ENCODE measurements at places on chromosomes 3 and 15. TPM values are rescaled to one million over a fixed set of nuclear protein-coding genes. Genes with fewer than 3 reads are reported as not detected.
A peak's percentile ranks its signal among the peaks of the same experiment; 100 is the strongest.

DNA sequence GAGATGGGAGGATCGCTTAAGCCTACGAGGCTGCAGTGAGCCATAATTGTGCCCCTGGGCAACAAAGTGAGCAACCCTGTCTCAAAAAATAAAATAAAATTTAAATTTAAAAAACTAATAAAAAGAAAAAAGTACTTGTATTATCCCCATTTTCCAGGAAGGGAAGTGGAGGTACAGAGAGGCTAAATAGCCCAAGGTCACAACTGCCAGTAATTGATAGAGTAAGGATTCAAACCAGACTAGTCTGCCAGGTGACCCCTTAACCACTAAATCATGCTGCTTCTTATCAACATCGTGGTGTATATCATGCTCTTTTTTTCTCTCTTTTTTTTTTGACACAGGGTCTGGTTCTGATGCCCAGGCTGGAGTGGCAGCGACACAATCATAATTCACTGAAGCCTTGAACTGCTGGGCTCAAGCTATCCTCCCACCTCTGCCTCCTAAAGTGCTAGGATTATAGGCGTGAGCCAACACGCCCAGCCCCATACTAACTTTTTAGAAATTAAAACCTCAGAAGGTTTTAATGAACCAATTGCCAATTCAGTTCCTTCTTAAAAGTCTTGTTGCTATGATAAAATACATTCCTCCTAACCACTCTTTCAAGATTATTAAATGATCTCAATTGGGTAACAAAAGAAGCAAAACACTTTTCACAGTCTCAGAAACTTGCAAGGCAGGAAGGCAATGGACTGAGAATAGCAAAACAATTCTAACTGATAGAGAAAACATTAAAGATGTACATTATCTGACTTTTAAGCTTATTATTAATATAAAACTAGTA, 30.5 kb downstream of the HERC1 start:
- DNase-seq, result no peak
- H3K4me1 ChIP-seq, result peaks cover 3% of the 10 kb centered on the region
- no peaks in the 10 kb centered on the region for H3K36me3 ChIP-seq
- H3K27ac ChIP-seq, result no peak overlapping the region
- H3K4me3 ChIP-seq, result no peak overlapping the region

GRCh38 chr3:29171043-29171990, 109.6 kb upstream of the RBMS3 start:
- H3K4me1 ChIP-seq, result peaks cover 7% of the 10 kb centered on the region
- no peaks in the 10 kb centered on the region for H3K36me3 ChIP-seq
- no peaks in the 10 kb centered on the region for H3K27me3 ChIP-seq
- no peak for DNase-seq
- no peak overlapping the region for H3K27ac ChIP-seq

DNA sequence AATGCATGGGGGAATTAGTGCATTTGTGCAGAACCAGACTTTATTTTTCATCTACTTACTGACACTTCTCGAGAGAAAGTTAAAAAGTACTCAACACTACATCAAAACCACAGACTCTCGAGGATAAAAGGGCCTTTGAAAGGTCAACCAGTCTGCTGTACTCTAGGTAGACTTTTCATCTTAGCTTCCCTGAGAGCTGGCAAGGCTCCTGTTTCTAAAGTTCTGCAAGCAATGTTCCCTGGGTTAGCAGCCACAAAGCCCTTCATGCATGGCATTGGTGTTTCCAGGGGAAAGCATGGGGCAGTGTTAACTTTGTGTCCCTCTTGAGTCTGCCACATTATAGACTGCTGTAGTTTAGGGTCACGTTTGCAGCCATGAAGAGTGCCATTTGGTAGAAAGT, 106.4 kb upstream of the PFN2 start:
- no peak overlapping the region for H3K4me3 ChIP-seq
- H3K36me3 ChIP-seq, result no peaks in the 10 kb centered on the region
- H3K4me1 ChIP-seq, result peaks cover 46% of the 10 kb centered on the region
- H3K27ac ChIP-seq, result no peak overlapping the region

DNA sequence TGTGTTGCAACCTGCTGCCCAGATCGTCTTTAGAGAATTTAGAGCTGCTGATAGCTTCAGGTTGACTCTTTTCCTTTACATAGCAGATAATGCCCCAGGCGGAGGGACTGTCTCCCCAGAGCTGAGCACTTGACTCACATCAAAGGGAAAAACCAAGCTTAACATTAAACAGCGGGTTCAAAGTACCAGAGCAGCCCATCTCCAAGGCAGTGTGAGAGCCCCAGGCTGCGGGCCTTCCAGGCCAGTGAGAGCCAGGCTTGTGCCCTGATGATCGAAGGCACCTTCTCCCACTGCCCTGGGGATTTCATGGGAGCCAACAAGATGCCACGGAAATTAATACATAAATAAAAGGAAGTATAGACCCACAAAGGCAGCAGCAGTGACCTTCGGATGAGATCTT, 275.6 kb downstream of the XXYLT1 start:
- no peak overlapping the region for H3K4me3 ChIP-seq
- no peak for DNase-seq
- no peak overlapping the region for H3K27ac ChIP-seq
- no peaks in the 10 kb centered on the region for H3K27me3 ChIP-seq
- H3K4me1 ChIP-seq, result no peaks in the 10 kb centered on the region

- H3K27ac ChIP-seq, result no peak overlapping the region
- H3K4me1 ChIP-seq, result peaks cover 5% of the 10 kb centered on the region
- no peaks in the 10 kb centered on the region for H3K36me3 ChIP-seq
- no peaks in the 10 kb centered on the region for H3K27me3 ChIP-seq
Observed at GRCh38 chr3:190718671-190719070, 143.8 kb downstream of the GMNC start.

- H3K36me3 ChIP-seq, result no peaks in the 10 kb centered on the region
- DNase-seq, result no peak
Observed at GRCh38 chr3:118801899-118802298, 232.7 kb downstream of the IGSF11 start.

GRCh38 chr3:54965746-54966145, 37.9 kb upstream of the LRTM1 start:
- no peaks in the 10 kb centered on the region for H3K36me3 ChIP-seq
- H3K27me3 ChIP-seq, result no peaks in the 10 kb centered on the region
- no peak overlapping the region for H3K4me3 ChIP-seq
- H3K27ac ChIP-seq, result no peak overlapping the region

GRCh38 chr15:48590723-48591122, 54.8 kb downstream of the FBN1 start:
- no peak overlapping the region for H3K27ac ChIP-seq
- H3K4me3 ChIP-seq, result no peak overlapping the region
- H3K36me3 ChIP-seq, result peaks cover 2% of the 10 kb centered on the region

GRCh38 chr3:20743553-20744321, 557.7 kb upstream of the SGO1 start:
- DNase-seq, result no peak
- no peaks in the 10 kb centered on the region for H3K36me3 ChIP-seq
- H3K27me3 ChIP-seq, result no peaks in the 10 kb centered on the region
- no peak overlapping the region for H3K4me3 ChIP-seq
- H3K4me1 ChIP-seq, result peaks cover 20% of the 10 kb centered on the region

GRCh38 chr3:54262946-54263345, 140.6 kb downstream of the CACNA2D3 start:
- no peak overlapping the region for H3K4me3 ChIP-seq
- no peak for DNase-seq
- no peak overlapping the region for H3K27ac ChIP-seq

GRCh38 chr3:104040896-104041295, 1325.8 kb upstream of the ALCAM start:
- DNase-seq, result no peak
- no peak overlapping the region for H3K27ac ChIP-seq
- H3K4me1 ChIP-seq, result no peaks in the 10 kb centered on the region
- H3K27me3 ChIP-seq, result no peaks in the 10 kb centered on the region
- no peak overlapping the region for H3K4me3 ChIP-seq

GRCh38 chr15:69499521-69500211, 47.0 kb downstream of the RPLP1 start:
- no peak for DNase-seq
- no peaks in the 10 kb centered on the region for H3K4me1 ChIP-seq
- no peak overlapping the region for H3K4me3 ChIP-seq
- no peak overlapping the region for H3K27ac ChIP-seq

DNA sequence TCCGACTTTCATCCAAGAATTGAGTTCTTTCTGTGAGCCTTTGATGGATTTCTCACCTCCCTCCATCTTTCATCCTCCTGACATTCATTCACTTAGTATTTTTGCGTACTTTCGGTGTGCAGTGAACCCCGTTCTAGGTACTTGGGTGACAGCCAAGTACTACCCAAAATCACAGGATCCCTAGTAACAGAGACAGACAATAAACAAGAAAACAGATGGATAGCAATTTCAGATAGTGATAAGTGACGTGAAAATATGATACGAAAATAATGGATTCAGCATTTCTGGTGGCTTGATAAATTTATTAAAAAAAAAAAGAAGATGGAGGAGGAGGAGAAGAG, 264 bp upstream of the CMTM6 start:
- H3K27ac ChIP-seq, result peak overlapping the region; percentile 97
- peak overlapping the region; percentile 93 for H3K4me3 ChIP-seq
- no peak for DNase-seq

DNA sequence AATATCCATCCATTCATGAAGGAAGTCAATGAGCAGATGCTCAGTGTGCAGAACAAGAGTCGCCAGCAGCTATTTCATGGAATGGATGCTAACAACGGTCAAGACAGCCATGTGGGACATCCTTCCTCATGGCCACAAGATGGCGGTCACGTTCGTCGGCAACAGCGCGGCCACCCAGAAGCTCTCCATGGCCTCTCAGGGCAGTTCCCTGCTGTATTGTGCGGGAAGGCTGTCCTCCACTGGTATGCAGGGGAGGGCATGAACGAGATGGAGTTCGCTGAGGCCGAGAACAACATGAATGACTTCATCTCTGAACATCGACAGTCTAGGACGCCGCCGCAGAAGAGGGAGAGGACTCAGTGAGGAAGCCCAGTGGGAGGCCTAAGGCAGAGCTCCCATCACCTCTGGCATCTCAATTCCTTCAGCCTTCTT, 208.3 kb downstream of the TJP1 start:
- H3K36me3 ChIP-seq, result no peaks in the 10 kb centered on the region
- DNase-seq, result no peak
- H3K4me3 ChIP-seq, result no peak overlapping the region
- peaks cover 5% of the 10 kb centered on the region for H3K4me1 ChIP-seq
- no peak overlapping the region for H3K27ac ChIP-seq
- no peaks in the 10 kb centered on the region for H3K27me3 ChIP-seq

DNA sequence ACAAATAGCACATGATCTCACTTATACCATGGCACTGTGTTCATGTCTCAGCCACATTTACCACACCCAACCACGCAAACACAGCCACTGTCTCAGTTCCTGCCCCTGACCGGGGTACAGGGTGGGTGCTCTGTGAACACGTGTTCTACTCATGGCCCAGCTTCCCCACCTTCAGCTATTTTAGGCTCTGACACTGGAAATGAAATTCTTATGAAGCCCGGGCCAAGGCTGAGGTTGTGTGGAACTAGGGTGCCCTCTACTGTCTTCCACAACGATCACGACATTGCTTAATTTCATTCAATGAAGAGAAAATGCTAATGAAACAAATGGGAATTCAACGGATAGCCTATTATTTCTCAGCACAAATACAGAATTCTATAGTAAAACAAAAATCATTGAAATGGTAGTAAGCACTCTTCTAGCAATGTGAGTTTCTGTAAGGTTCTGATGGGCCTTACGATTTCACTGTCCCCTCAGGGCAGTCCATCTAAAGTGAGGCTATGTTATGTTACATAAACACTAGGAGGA, 2.1 kb upstream of the GABRA5 start:
- no peaks in the 10 kb centered on the region for H3K36me3 ChIP-seq
- H3K4me1 ChIP-seq, result peaks cover 12% of the 10 kb centered on the region
- no peak overlapping the region for H3K4me3 ChIP-seq
- H3K27ac ChIP-seq, result no peak overlapping the region

GRCh38 chr3:27976933-27977332, 254.8 kb upstream of the EOMES start:
- no peaks in the 10 kb centered on the region for H3K27me3 ChIP-seq
- DNase-seq, result no peak
- H3K4me3 ChIP-seq, result no peak overlapping the region
- no peaks in the 10 kb centered on the region for H3K4me1 ChIP-seq

DNA sequence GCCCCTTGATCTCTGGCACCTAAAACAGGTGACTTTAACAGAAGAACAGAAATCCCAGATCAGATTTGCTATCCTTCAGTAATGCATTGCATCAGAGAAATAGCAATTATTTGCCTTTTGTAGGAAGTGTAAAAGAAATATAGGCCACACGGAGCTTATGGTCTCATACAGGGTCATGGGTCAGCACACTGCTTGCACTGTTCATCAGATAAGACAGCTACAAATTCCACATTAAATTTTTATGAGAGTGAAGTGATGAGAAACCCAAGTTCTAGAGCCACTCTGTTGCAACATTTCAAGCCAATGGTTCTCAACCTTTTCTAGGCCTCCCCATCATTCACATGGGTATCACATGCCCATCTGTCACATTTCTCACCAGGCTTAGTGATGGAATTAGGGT, 33.4 kb upstream of the TMEM87A start:
- no peaks in the 10 kb centered on the region for H3K4me1 ChIP-seq
- H3K4me3 ChIP-seq, result no peak overlapping the region
- H3K27me3 ChIP-seq, result no peaks in the 10 kb centered on the region
- DNase-seq, result no peak
- H3K36me3 ChIP-seq, result peaks cover 29% of the 10 kb centered on the region

GRCh38 chr3:67995206-67995605, 340.8 kb upstream of the SUCLG2 start:
- no peaks in the 10 kb centered on the region for H3K4me1 ChIP-seq
- no peak overlapping the region for H3K4me3 ChIP-seq
- no peaks in the 10 kb centered on the region for H3K27me3 ChIP-seq
- H3K36me3 ChIP-seq, result no peaks in the 10 kb centered on the region
- DNase-seq, result no peak
- no peak overlapping the region for H3K27ac ChIP-seq

GRCh38 chr3:71244153-71244825, 339.2 kb downstream of the FOXP1 start:
- peak overlapping the region; percentile 81 for H3K27ac ChIP-seq
- peak overlapping the region; percentile 75 for H3K4me3 ChIP-seq
- DNase-seq, result no peak
- H3K36me3 ChIP-seq, result no peaks in the 10 kb centered on the region
- peaks cover 12% of the 10 kb centered on the region for H3K4me1 ChIP-seq

GRCh38 chr3:66830301-66830700, 167.8 kb upstream of the KBTBD8 start:
- no peaks in the 10 kb centered on the region for H3K4me1 ChIP-seq
- no peak overlapping the region for H3K4me3 ChIP-seq
- no peak for DNase-seq
- no peak overlapping the region for H3K27ac ChIP-seq

Gene RRP9
- total RNA-seq, result 7.7 TPM

Gene GPR176
- 43.0 TPM for total RNA-seq

Gene SNX22
- total RNA-seq, result 0.28 TPM

Gene GPR62
- not detected for total RNA-seq

Gene EEF1AKMT4
- 3.8 TPM for total RNA-seq
